Upper lobe of left lung (tissue), 6 donors: ENCODE measurements at places on chromosomes 13 and 19. TPM values are rescaled to one million over a fixed set of nuclear protein-coding genes. Genes with fewer than 3 reads are reported as not detected.

DNA sequence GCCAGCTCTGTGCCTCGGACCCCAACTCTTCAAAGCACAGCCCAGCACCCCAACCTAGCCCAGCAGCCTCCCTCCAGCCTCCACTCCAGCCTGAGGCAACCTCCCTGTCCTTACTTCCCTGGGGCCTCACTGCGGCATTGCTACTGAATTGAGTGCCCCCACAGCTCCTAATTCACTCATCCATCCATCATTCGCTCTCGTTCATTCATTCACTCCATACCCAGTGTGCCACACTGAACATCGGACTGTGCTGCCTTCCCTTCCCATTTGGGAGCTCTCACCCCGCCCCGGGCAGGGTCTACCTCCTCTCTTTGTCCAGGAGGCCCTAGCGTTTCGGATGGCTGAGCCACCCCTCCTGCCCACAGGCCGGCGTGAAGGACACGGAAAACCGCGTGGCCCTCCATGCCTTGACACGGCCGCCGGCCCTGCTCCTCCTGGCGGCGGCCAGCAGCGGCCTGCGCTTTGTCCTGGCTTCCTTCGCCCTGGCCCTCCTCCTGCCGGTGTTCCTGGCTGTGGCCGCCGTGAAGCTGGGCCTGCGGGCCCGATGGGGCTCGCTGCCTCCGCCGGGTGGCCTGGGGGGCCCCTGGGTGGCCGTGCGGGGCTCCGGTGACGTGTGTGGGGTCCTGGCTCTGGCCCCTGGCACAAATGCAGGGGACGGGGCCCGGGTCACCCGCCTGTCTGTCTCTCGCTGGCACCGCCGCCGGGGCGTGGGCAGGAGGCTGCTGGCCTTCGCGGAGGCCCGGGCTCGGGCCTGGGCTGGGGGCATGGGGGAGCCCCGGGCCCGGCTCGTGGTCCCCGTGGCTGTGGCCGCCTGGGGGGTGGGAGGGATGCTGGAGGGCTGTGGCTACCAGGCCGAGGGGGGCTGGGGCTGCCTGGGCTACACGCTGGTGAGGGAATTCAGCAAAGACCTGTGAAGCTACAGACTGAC is 1.3 kb downstream of the NAT14 start:
- H3K27ac ChIP-seq = peak overlapping the region; percentile 83
- peaks cover 43% of the 10 kb centered on the region for H3K4me1 ChIP-seq
- peak; percentile 87 for DNase-seq
- H3K4me3 ChIP-seq = no peak overlapping the region
- no peaks in the 10 kb centered on the region for H3K27me3 ChIP-seq
- H3K36me3 ChIP-seq = peaks cover 25% of the 10 kb centered on the region

GRCh38 chr13:44331446-44331845 is 42.2 kb upstream of the SERP2 start:
- DNase-seq = no peak
- H3K27me3 ChIP-seq = no peaks in the 10 kb centered on the region
- H3K4me3 ChIP-seq = no peak overlapping the region
- no peak overlapping the region for H3K27ac ChIP-seq

MBD3L3 gene
- total RNA-seq = not detected

CALR3 gene
- not detected for total RNA-seq

GRCh38 chr13:31049833-31050232 is 111.9 kb downstream of the HSPH1 start:
- H3K4me3 ChIP-seq = no peak overlapping the region
- H3K27me3 ChIP-seq = no peaks in the 10 kb centered on the region
- DNase-seq = no peak
- no peak overlapping the region for H3K27ac ChIP-seq

- peaks cover 52% of the 10 kb centered on the region for H3K36me3 ChIP-seq
- H3K4me3 ChIP-seq = no peak overlapping the region
- H3K4me1 ChIP-seq = peaks cover 5% of the 10 kb centered on the region
- no peak overlapping the region for H3K27ac ChIP-seq
- H3K27me3 ChIP-seq = no peaks in the 10 kb centered on the region
Measured at GRCh38 chr19:10390652-10391286, 10.4 kb upstream of the TYK2 start.

- no peak overlapping the region for H3K27ac ChIP-seq
- H3K4me3 ChIP-seq = no peak overlapping the region
- H3K4me1 ChIP-seq = no peaks in the 10 kb centered on the region
Measured at GRCh38 chr13:82681535-82681934, 1200.7 kb downstream of the SLITRK1 start.

DNA sequence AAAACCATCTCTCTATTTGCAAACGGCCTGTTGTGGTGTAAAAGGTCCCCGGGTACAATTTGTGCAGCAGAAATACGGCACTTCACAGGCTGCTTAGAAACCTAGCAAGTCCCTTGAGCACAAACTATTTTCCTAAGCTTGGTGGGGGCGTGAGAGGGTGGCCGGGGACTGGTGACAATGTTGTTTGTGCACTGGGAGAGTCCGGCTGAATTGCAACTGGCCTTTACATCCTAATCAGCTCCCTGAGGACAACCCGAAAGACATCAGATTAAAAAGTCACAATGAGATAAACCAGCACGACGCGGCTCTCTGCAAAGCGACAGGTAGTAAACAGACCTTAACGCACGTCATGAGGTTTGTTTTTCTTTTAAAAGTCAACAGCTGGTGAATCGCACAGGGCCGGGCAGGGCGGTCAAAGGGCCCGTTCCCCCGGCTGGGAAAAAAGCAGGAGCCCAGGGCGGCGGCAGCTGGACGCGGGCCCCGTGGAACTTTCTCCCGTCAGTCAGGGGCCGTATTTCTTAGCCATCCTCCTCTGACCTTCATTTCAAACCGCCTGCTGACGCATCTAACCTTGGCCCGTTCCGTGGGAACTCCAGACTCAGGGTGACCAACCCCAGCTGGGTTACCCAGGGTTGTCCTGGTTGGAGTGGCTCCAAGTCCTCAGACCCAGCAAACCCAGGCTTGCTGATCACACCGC is 112.3 kb downstream of the GADD45B start:
- peak; percentile 81 for DNase-seq
- peak overlapping the region; percentile 60 for H3K27ac ChIP-seq
- no peak overlapping the region for H3K4me3 ChIP-seq
- H3K36me3 ChIP-seq = no peaks in the 10 kb centered on the region

TMC4 gene
- 56.9 TPM for total RNA-seq

ESD gene
- total RNA-seq = 46.3 TPM

DNA sequence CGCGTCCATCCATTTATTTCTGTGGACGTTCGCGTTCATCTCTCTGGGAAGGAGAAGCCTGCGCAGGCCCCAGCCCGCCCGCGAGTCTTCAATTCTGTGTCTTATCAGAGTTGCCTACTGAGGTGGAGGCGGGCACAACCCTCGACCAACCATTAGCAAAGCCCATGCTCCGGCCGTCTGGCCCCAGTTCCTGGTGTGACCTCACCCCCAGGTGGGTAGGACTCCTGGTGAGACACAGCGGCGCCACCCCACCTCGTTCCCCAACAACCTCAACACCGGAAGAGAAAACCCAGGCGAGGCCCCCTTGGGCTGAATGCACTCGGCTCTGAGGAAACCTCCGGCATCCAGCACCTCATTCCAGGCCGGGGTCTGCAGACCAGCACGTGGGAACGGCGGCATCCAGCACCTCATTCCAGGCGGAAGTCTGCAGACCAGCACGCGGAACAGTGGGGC is 14.7 kb downstream of the ZNF787 start:
- no peak for DNase-seq
- H3K27me3 ChIP-seq = no peaks in the 10 kb centered on the region
- peak overlapping the region; percentile 69 for H3K27ac ChIP-seq
- peaks cover 9% of the 10 kb centered on the region for H3K36me3 ChIP-seq
- H3K4me1 ChIP-seq = peaks cover 62% of the 10 kb centered on the region

- no peaks in the 10 kb centered on the region for H3K27me3 ChIP-seq
- DNase-seq = no peak
- H3K27ac ChIP-seq = no peak overlapping the region
- H3K4me1 ChIP-seq = no peaks in the 10 kb centered on the region
- H3K4me3 ChIP-seq = no peak overlapping the region
- peaks cover 27% of the 10 kb centered on the region for H3K36me3 ChIP-seq
Measured at GRCh38 chr19:10998045-10998533, 37.3 kb downstream of the SMARCA4 start.

DNA sequence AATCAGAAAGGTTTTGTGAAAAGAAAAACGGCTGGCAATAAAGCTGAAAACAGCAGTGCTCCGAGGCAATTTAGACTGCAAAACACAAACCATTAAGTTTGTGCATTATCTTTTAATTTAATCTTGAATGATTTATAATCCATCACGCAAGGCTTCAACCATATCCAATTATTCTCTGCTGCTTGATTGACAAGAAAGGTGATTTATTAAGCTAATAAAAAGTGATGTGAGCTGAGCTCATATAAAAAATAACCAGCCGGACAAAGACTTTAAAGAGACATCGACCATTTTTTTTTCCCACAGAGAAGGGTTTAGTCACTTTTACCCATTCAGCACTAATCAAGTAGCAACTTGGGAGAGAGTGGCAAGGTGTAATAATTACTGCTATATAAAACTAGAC is 33.6 kb downstream of the TSHZ3 start:
- H3K36me3 ChIP-seq = no peaks in the 10 kb centered on the region
- H3K27me3 ChIP-seq = no peaks in the 10 kb centered on the region
- no peak overlapping the region for H3K4me3 ChIP-seq
- peaks cover 10% of the 10 kb centered on the region for H3K4me1 ChIP-seq

DNA sequence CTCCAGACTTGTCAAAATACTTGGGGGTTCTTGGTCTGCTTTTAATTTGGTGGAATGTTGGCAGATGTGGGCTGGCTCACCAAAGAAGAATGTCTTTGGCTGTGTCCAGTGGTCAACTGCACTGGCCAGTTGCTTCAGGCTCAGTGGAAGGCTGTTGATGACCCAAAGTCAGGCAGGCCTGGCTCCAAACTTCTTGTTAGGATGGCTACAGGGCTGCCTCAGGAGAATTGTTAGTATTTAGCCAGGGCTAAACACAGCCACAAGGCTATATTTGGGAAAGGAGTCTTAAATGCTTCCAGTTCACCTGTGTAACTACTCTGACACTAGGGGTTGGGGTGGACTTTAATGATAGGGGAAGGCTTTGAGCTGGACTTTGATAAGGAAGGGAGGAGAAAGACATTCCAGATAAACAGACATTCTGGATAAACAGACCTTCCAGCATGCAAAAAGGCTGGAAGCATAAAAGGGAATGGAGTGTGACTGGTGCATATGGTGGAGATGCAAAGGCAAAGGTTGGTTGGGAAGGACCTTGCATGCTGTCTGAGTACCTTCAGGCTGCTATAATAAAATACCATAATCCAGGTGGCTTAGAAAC is 116.8 kb downstream of the FOXO1 start:
- no peak overlapping the region for H3K4me3 ChIP-seq
- no peaks in the 10 kb centered on the region for H3K4me1 ChIP-seq
- H3K27me3 ChIP-seq = no peaks in the 10 kb centered on the region
- DNase-seq = no peak

GRCh38 chr19:11673608-11674041 is 65.1 kb downstream of the ZNF823 start:
- no peak overlapping the region for H3K27ac ChIP-seq
- H3K36me3 ChIP-seq = no peaks in the 10 kb centered on the region
- peak; percentile 65 for DNase-seq
- H3K27me3 ChIP-seq = no peaks in the 10 kb centered on the region

GRCh38 chr13:39263531-39263930 is 225.3 kb downstream of the NHLRC3 start:
- no peaks in the 10 kb centered on the region for H3K36me3 ChIP-seq
- DNase-seq = no peak
- H3K4me3 ChIP-seq = no peak overlapping the region
- H3K4me1 ChIP-seq = peaks cover 4% of the 10 kb centered on the region
- H3K27me3 ChIP-seq = no peaks in the 10 kb centered on the region

PDE4C gene
- 6.4 TPM for total RNA-seq

DNA sequence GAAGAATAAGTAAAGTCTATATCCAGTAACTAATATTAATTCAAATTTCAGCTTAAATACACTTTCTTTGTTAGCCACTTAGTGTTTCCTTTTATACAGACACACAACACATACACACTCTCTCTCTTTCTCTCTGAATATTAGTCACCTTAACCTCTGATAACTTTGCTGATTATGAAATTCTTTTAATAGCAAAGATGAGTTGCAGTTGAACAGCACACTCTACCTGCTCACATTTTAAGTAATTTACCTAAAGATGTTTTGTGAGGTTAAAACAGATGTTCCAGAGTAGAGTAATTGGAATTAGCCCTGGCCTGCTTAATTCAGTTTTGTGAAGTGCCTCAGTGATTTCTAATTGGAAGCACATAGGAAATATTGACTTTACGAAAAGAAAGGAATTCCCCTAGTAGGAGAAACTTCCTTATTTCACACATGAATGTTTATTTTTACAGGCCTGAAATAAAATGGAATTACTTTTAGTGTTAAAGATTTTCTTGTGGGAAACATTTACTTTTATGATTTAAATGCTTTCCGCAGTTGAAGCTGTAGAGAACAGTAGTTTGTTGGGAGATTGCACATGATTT is 184.3 kb downstream of the MYO16 start:
- no peaks in the 10 kb centered on the region for H3K4me1 ChIP-seq
- no peak overlapping the region for H3K4me3 ChIP-seq
- H3K36me3 ChIP-seq = no peaks in the 10 kb centered on the region
- H3K27me3 ChIP-seq = no peaks in the 10 kb centered on the region
- DNase-seq = no peak
- no peak overlapping the region for H3K27ac ChIP-seq

CDC42EP5 gene
- 40.4 TPM for total RNA-seq

ELAVL3 gene
- not detected for total RNA-seq

DNA sequence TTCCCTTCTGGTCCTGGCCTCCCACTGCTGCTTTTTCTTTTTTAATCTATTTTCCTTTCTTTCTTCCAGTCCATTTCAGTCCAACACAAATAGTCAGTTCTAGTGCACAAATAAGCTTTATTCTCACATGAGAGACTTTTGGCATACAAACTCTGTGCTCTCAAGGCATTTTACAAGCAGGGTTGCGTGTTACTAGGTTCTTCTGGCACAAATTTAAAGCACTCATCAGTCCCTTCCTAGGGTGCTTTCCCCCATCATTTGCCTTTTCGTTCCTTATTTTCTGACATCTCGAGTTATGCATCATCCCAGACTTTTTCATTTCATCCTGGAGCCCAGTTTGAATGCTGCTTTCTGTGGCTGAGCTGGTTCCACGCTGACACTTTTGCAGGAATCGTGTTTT is 29.8 kb upstream of the IL17D start:
- DNase-seq = no peak
- H3K4me1 ChIP-seq = no peaks in the 10 kb centered on the region
- H3K27me3 ChIP-seq = no peaks in the 10 kb centered on the region
- no peak overlapping the region for H3K4me3 ChIP-seq

MYBPC2 gene
- not detected for total RNA-seq

C5AR2 gene
- 12.6 TPM for total RNA-seq

DNA sequence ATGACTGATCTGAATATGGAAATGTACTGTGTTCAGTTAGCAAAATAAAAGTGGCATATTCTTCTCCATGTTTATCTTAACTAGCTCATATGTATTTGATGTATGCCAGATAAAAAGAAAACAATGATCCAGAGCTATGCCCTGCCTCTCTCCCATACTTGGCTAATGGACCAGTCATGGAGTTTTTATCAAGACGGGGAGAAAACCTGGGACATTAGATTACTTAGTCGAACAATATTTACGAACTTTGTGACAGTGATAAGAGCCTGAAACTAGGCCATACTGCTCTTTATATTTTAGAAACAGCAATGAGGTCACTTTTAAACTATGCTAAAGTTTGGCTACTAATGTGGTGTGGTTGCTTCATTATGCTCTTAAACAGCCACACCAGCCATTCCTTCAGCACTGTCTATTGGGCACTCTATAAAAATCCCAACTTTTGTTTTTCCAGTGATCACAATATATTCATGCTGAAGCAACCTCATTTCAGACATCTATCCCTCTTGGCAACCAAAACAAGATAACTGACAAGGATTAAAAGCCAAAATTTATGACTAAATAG is 265.0 kb downstream of the FGF14 start:
- H3K4me3 ChIP-seq = no peak overlapping the region
- H3K27ac ChIP-seq = no peak overlapping the region
- DNase-seq = no peak
